ENCODE measurements at places on chromosomes 4 and X. TPM values are rescaled to one million over a fixed set of nuclear protein-coding genes. Genes with fewer than 3 reads are reported as not detected.

- no peak for DNase-seq
Observed at GRCh38 chr4:106985830-106986229, 50.3 kb downstream of the DKK2 start.

- no peak for DNase-seq
Observed at GRCh38 chr4:93730251-93730650, 98.3 kb upstream of the ATOH1 start.

- no peak for DNase-seq
Observed at GRCh38 chr4:52202931-52203330, 151.8 kb downstream of the SPATA18 start.

GRCh38 chr4:152690706-152691651, 11.2 kb upstream of the TMEM154 start:
- no peak for DNase-seq

DNA sequence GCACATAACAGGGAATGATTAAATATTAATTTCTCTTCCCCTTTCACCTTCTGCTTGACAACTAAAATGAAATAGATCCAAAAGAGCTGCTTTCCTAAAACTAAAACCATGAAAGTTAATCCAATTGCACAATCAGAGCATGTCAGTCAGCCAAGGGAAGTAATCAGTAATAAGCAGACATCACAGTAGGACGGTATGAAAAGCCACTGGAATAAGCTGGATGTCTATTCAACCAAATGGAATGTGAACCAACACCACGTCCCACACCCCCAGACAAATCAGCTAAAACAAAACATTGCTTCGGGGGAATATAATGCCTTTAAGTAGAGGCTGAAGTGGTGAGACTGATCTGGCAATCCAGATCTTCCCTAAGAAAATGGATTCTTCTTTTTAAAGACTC, 859.4 kb upstream of the FTHL17 start:
- no peak for DNase-seq

- DNase-seq: no peak
Observed at GRCh38 chr4:174910271-174910670, 7.9 kb upstream of the ADAM29 start.

- DNase-seq: no peak
Observed at GRCh38 chr4:38297061-38297460, 336.9 kb downstream of the PTTG2 start.

- DNase-seq: no peak
Observed at GRCh38 chr4:113303315-113303714, 253.9 kb downstream of the ANK2 start.

DNA sequence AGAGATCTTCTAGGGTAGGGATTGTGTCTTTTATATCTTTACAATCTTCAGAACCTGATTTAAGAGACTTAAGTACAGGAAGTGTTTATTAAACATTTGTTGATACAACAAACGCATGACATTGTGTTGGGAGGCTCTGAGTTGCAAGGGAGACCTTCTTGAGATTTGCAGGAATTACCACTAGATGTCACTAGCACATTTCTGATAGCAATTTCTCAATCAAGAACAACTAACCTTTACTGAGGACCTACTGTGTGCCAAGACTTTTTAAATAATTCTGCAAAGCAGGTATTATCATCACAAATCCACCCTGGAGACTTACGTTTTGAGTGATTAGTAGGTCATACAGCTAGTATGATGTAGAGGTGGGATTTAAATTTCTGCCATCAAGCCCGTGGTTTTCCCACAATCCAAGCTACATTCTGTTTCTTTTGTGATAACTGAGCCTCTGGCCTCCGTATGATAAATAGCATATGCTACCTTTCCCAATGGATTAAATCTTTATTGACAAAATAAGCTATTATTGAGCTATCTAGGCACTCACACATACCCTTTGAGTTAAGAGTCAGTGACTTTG, 986.0 kb downstream of the CCSER1 start:
- DNase-seq: no peak

- DNase-seq: no peak
Observed at GRCh38 chr4:39043861-39044363, 11.7 kb upstream of the TMEM156 start.

DNA sequence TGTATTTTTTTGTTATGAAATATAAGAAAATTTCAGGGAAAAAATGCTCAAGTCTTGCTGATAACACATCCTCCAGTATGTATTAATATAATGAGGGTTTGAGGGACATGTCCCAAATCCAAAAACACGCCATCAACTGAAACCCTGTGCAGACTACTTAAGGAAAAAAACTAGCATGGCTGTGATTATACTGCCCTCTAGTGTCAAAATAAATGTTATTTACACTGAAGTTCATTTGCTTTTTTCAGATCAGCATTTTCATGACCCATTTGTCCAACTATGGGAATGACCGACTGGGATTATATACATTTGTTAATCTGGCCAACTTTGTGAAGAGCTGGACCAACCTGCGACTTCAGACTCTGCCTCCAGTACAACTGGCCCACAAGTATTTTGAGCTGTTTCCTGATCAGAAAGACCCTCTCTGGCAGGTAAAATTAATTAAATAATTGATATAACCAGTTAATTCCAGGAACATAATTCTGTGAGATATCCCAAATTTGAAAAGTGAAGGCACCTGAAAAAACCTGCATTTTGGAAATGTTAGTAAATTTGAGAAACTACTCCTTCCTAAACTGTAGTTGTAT, 128.5 kb downstream of the PRSS12 start:
- no peak for DNase-seq

GRCh38 chr4:7906171-7906701, 33.4 kb downstream of the AFAP1 start:
- DNase-seq: no peak

DNA sequence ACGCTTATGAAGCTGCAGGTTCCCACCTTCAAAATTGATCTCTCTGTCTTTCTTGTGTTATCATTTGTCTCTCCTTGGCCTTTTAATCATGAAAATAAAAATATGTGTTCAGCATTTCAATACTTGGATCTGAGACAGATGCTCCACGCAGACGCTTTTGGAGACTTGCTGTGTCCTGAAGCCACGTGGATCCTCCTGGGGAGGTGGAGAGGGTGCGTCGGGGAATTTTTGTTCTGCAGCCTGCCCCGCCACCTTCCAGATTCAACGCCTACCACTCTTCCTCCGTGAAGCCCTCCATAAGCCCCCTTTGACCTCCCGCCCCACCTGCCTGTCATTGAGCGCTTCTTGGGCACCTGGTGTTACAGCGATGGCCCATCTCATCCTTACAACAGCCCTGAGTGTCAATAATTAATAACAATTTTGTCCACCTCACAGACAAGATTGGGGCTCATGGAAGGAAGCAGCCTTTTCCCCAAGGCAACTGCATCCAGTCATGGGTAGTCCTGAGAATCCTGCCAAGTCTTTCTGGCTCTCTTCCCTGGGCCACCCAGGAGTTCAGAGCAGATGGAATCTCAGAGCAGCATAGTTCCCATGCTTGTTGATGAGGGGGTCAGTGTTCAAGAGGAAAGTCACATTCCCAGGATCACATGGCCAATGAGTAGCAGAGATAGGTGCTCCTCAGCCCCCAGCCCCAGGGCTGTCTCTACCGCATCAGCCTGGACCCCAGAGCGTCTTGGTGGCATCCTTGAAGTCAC, 172.6 kb upstream of the PSAPL1 start:
- DNase-seq: no peak

DNA sequence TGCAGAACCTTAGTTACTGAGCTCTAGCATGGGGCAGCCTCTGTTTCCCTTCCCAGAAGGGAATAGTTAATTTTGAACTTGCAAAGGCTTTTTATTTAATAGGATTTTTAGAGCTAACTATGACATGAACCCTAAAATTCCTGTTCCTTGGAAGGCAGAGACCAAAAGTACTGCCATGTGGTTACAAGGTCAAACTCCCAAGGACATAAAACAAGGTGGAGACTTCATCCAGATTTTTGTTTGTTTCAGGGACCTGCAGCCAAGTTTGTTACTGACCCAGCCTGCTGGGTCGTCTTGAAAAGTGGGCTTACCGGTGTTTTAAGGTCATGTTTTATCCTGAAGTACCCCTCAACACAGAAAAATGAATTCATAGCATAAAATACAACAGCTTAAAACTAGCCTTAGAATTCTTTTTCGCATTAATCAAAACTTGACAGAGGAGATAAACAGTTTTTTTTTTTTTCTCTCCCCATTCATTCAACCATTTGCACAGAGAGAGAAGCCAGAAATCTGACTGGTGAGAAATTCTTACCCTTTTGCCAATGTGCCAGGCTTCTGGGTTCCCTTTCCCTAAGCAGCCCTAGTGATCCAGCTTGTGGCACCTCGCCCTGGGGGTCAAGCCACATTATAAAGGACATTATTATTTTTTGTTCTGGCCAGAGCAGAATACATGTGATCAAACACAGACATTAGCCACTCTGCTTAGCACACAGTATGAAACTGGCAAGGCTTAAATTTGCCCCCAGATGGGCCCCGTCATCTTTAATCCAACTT, 21.5 kb upstream of the GRPEL1 start:
- no peak for DNase-seq

DNA sequence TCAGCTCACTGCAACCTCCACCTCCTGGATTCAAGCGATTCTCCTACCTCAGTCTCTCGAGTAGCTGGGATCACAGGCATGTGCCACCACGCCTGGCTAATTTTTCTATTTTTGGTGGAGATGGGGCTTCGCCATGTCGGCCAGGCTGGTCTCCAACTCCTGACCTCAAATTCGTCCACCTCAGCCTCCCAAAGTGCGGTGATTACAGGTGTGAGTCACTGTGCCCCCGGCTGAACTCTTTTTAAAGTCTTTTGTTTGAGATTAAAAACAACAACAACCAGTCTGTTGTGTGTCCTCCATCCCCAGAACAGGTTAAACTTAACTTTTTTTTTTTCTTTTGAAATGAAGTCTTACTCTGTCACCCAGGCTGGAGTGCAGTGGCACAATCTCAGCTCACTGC, 36.3 kb upstream of the RBPJ start:
- no peak for DNase-seq

DNA sequence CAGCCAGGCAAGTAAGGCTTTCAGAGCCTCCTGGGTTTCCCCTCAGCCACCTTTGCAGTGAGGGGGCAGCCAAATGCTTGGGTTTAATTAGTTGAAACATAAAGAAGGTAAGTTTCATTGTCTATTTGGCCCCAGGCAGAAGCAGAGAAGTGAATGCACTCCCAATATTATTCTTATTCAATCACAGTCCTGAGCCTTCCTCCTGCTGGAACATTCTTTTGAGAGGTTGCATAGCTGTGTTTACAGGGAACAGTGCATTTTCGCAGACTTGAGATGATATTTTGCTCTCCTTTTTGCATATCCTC, 13.9 kb downstream of the SLC2A9 start:
- no peak for DNase-seq

DNA sequence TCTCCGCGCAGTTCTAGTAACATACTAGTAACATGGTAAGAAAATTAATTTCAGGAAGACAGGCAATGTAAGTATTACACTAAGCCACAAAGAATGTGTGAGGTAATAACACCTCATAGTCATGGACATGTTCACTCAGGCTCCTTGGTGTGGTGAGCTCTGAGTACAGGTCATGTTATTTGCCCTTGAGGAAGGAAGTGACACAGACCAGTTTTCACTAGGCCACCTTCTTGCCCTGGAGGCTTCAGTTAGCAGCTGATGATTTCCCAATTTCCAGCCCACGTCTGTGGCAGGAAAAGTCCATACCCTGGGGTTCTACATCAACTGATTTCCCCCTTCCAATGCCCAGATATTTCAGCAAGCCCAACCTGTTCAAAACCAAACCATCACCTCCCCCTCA, 6.7 kb downstream of the APOO start:
- no peak for DNase-seq

Gene GAGE12F
- total RNA-seq: not detected

Gene CFAP47
- 11.5 TPM for total RNA-seq

Gene TLL1
- 7.1 TPM for total RNA-seq

Gene MAGEB10
- total RNA-seq: not detected

Gene SSX2
- not detected for total RNA-seq

Gene ING2
- total RNA-seq: 8.2 TPM

Gene APELA
- not detected for total RNA-seq
